ENCODE measurements at places on chromosomes 3 and 15.

DNA sequence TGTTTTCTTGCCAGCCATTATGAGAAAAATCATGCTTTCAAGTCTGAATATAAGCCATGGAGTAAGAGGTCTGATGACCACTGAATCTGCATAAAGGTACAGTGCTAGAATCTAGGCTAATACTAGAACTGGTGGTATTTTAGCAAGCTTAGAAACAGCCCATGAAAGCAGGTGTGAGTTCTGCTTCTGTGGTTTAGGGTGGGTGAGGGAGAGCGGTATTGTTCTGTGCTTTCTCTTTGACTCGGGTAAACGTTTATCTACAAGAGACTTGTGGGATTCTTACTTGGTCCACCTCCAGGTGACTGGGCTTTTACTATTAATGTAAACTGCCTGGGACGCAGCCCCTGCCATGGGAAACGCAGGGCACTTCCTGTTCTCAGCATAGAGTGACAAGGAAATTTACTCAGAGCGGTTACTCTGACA, 55.2 kb downstream of the PGPEP1L start:
- DNase-seq: no peak

GRCh38 chr3:177425042-177425441, 227.8 kb upstream of the TBL1XR1 start:
- DNase-seq: no peak

DNA sequence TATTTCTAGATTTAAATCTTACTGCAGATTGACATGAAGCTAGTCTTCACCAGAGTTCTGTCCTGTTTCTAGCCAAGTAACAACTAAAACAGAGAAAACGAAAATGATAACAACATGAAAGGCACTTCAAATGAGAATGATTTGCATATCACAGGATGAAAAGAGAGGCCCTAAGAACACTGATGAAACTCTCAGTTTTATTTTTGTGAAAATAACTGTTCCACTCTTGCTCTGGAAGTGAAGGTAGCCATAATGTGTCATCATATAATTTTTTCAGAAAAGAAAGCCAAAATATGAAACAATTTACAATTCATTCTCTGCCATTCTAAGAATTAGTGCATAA, 274.4 kb downstream of the ADAMTSL3 start:
- no peak for DNase-seq

DNA sequence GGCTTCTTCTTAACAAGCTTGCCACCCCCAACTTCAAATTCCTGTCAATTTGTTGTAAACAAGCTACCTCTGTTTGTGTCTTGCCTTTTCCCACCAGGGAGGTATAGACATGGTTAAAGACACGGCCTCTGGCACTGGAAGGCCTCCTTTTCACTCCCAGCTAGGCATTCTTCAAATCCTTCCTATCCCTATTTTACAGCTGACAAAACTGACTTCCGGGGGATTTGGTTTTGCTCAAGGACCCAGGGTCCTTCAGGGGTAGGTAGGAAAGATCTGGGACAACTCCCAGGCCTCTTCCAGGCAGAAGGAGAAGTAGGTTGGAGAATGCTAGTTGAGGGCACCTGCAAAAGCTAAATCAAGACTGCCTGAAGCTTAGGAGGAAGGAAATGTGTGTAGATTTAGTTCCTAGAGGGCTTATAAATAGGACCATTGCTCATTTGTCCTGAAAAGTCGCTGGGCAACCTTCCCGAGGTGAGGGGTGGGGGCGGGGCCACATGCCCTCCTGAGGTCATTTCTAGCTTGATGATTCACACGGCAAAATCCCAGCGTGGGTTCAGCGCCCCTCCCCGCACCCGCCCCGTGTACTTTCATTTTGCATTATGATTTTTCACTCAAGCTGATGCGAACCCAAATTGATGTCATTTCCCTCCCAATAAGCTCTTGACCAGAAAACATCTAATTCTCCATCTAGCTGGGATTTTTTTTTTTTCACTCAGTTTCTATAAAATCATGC, 365.5 kb downstream of the SHQ1 start:
- DNase-seq: no peak

DNA sequence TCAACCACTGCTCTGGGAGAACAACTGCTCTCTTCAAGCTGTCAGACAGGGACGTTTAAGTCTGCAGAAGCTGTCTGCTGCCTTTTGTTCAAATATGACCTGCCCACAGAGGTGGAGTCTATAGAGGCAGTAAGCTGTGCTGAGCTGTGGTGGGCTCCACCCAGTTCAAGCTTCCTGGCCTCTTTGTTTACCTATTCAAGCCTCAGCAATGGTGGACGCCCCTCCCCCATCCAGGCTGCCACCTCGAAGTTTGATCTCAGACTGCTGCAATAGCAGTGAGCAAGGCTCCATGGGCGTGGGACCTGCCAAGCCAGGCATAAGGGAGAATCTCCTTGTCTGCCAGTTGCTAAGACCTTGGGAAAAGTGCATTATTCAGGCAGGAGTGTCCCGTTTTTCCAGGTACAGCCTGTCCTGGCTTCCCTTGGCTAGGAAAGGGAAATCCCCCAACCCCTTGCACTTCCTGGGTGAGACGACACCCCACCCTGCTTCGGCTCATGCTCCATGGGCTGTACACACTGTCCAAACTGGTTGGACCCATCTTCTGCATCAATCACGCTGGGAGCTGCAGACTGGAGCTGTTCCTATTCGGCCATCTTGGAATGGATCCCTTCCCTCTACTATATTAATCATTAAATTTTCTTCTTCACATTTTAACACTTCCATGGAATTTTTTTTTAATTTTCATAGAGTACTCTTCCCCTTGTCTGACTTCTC, 167.0 kb upstream of the UBE2E2 start:
- DNase-seq: no peak

DNA sequence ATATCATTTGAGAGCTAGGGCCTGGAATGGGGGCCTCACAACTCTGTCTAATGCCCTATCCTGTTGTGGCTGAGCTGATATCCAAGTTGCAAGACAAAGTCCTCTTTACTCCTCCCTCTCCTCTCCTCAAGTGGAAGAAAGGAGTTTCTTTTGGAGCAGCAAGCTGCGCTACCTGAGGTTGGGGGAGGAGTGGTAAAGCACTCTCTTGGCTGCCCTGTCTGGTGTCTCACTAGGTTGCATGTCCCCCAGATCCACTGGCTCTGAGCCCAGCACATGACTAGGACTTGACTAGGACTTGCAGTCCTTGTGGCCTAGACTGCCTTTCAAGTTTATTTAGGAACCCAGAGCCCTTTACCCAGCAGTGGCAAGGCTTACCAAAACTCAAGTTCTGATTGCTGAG, 141.1 kb upstream of the SETMAR start:
- no peak for DNase-seq
